ENCODE measurements at places on chromosomes 5 and 9.

- H3K4me1 ChIP-seq, result peaks cover 10% of the 10 kb centered on the region
- H3K27me3 ChIP-seq, result no peaks in the 10 kb centered on the region
- no peak for DNase-seq
- no peak overlapping the region for H3K27ac ChIP-seq
Measured at GRCh38 chr5:95027775-95028174, 257.1 kb downstream of the MCTP1 start.

- DNase-seq, result no peak
- no peak overlapping the region for H3K27ac ChIP-seq
- H3K36me3 ChIP-seq, result no peaks in the 10 kb centered on the region
- no peaks in the 10 kb centered on the region for H3K4me1 ChIP-seq
- H3K27me3 ChIP-seq, result no peaks in the 10 kb centered on the region
- no peak overlapping the region for H3K4me3 ChIP-seq
Measured at GRCh38 chr9:104686081-104686480, 8.2 kb upstream of the OR13D1 start.

GRCh38 chr9:105318729-105319191, 74.3 kb downstream of the SLC44A1 start:
- H3K27me3 ChIP-seq, result no peaks in the 10 kb centered on the region
- H3K27ac ChIP-seq, result no peak overlapping the region
- no peaks in the 10 kb centered on the region for H3K36me3 ChIP-seq

- H3K27ac ChIP-seq, result no peak overlapping the region
- no peak for DNase-seq
- H3K4me3 ChIP-seq, result no peak overlapping the region
- peaks cover 2% of the 10 kb centered on the region for H3K4me1 ChIP-seq
Measured at GRCh38 chr5:180454752-180455151, 39.4 kb upstream of the CNOT6 start.

GRCh38 chr9:23850242-23850689, 24.2 kb upstream of the ELAVL2 start:
- H3K27me3 ChIP-seq, result peaks cover 21% of the 10 kb centered on the region
- no peak overlapping the region for H3K27ac ChIP-seq
- no peaks in the 10 kb centered on the region for H3K4me1 ChIP-seq

DNA sequence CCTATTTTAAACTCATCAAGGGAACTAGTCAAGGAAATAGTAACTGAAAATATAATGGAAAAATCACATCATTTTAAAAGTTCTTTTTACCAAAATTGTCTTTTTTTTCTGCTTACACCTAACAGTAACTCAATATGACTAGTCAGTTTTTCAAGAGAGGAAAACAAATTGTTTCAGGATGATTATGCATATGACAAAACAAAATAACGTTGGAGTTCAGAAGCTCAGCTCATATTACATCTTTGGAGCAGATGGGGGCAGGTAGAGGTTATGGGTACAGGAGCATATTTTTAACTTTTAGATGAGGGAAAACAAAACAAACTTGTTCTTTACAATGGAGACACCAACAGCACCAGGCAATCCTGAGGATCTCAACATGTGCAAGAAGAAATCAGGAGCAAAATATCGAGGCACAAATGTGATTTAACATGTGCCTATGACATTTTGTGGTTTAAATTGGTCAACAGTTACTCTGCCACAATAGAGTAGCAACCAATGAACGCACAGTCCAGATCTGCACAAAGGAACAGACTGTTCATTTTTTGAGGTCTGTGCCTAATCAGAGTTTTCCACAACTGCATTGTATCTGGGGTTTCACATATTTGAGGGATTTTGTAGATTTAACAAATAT, 659.0 kb downstream of the ANXA1 start:
- H3K27ac ChIP-seq, result no peak overlapping the region
- no peaks in the 10 kb centered on the region for H3K27me3 ChIP-seq
- no peaks in the 10 kb centered on the region for H3K36me3 ChIP-seq

DNA sequence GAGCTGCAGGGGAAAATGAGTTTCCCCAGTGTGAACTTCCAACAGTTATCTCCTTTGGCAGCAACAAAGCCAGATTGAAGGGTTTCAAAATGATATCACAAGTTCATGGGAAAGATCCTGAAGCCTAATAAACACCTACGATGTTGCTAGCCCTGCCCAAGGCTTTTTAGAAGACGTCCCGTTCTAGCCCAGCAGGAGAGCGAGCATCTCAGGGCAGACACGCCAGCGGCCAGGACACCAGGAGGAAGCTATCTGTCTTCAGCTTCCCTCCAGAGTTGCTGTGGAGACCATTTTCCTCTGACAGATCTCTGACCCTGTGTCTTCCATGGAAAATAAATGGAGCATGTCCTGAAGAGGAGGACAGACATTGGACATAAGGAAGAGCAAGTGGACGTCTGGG, 98.4 kb downstream of the FBXO38 start:
- H3K27ac ChIP-seq, result no peak overlapping the region
- no peak for DNase-seq
- no peak overlapping the region for H3K4me3 ChIP-seq
- peaks cover 24% of the 10 kb centered on the region for H3K27me3 ChIP-seq

DNA sequence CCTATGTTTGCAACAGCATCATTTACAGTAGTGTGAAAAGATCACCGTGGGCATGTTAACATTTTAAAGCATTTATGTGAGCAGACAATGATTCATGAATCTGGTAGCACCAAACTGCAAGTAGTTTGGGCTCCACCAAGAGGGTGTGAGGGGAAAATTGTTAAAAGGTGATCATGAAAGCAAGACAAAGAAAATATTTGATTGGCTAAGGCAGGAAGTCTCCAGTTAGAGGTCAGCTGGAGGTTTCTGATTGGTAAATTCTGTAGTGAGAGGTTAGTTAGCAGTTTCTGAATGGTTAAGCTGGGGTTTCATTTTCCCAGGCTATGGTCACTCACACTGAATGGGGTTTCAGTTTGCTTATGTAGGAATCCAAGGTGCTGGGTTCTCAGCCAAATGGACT, 13.5 kb upstream of the DRD1 start:
- H3K36me3 ChIP-seq, result no peaks in the 10 kb centered on the region
- H3K4me3 ChIP-seq, result no peak overlapping the region
- H3K4me1 ChIP-seq, result peaks cover 9% of the 10 kb centered on the region
- H3K27ac ChIP-seq, result no peak overlapping the region
- DNase-seq, result peak; percentile 20
- H3K27me3 ChIP-seq, result peaks cover 11% of the 10 kb centered on the region

DNA sequence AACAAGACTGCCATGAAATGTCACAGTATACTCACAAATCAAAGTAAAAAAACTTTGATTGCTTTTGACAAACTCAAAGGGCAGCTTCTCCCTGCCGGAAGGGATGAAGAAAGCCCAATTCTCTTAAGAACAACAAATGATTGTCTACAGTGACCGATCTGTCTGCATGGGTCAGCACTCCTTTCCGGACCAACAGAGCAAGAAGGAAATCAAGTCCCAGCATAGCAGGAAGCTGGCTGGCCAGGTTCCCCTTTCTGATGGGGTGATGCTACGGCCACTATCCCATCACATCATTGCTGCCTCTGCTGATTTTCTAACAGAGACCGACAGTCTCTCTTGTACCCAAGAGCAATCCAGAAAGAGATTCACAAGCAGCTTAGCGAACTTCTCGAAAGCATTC, 692 bp downstream of the C1QTNF3 start:
- no peaks in the 10 kb centered on the region for H3K36me3 ChIP-seq
- no peaks in the 10 kb centered on the region for H3K27me3 ChIP-seq
- H3K4me3 ChIP-seq, result no peak overlapping the region
- DNase-seq, result no peak
- no peaks in the 10 kb centered on the region for H3K4me1 ChIP-seq

DNA sequence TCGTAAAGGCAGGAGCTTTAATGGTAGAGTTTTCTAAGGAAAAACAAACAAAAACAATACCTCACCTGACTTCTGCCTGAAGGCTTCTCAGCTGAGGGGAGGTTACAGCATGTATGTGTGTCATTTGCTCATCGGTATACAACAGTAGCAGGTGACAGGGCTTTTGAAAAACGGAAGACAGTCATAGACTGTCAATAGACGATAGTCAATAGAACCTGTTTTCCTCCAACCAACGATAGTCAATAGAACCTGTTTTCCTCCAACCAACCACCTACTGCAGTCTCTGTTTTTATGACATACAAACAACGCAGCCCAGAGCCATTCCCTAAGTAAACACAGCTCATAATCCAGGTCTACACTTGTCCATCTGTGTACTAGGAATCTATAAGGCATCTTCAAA, 74.6 kb downstream of the RETREG1 start:
- peaks cover 50% of the 10 kb centered on the region for H3K4me1 ChIP-seq
- no peak overlapping the region for H3K27ac ChIP-seq
- H3K36me3 ChIP-seq, result peaks cover 3% of the 10 kb centered on the region
- no peaks in the 10 kb centered on the region for H3K27me3 ChIP-seq

GRCh38 chr9:5832071-5832537, 813 bp downstream of the ERMP1 start:
- H3K27me3 ChIP-seq, result no peaks in the 10 kb centered on the region
- DNase-seq, result peak; percentile 44
- H3K27ac ChIP-seq, result peak overlapping the region; percentile 77
- H3K4me3 ChIP-seq, result peak overlapping the region; percentile 92
- peaks cover 46% of the 10 kb centered on the region for H3K4me1 ChIP-seq
- peaks cover 9% of the 10 kb centered on the region for H3K36me3 ChIP-seq

DNA sequence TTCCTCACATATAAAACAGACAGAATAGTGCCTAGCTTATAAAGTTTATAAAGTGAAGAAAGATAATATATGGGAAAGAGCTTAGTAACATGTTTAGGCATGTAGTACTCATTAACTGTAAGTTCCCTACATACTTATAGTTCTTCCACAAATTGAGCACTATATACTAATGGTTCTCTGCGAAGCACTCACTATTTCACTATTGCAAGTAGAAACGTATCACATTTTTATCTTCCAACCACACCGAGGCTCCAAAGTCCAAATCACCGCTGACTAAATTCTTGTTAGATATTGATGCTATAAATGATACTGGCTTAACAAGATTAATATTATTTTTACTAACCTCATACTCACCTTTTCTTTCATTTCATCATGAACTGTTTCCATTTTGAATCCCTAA, 61.0 kb downstream of the FBXW11 start:
- H3K36me3 ChIP-seq, result peaks cover 13% of the 10 kb centered on the region
- H3K27me3 ChIP-seq, result no peaks in the 10 kb centered on the region
- DNase-seq, result no peak
- H3K4me3 ChIP-seq, result no peak overlapping the region

DNA sequence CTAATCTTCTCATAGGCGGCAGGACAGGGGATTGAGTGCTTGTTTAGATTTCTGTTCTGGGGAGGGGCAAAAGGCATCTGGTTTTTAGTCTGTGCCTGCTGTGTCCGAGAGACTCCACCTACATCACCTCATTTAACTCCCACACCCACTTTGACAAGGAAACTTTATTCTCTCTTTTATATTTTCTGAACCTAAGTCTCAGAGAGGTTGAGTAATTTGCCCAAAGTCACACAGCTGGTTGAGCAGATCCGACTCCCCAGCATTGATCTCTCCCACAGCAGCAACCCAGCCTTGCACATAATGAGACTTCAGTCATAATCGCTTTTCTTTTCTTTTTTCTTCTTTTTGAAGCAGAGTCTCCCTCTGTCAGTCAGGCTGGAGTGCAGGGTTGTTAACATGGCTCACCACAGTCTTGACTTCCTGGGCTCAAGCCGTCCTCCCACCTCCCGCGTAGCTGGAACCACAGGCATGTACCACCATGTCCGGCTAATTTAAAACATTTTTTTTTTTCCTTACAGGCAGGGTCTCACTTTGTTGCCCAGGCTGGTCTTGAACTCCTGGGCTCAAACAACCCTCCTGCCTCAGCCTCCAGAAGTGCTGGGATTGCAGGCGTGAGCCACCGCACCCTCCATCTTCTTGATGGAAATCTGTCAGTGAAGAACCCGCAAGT, 36.5 kb upstream of the ANKRD33B start:
- DNase-seq, result no peak
- H3K36me3 ChIP-seq, result no peaks in the 10 kb centered on the region
- H3K4me1 ChIP-seq, result no peaks in the 10 kb centered on the region
- no peak overlapping the region for H3K27ac ChIP-seq
